Osteocyte (in vitro differentiated cells): ENCODE measurements at places on chromosomes 3 and 15. TPM values are rescaled to one million over a fixed set of nuclear protein-coding genes. Genes with fewer than 3 reads are reported as not detected.

The LRRN1 gene
- total RNA-seq, result 0.99 and 1.2 TPM in 2 replicates

The CPN2 gene
- total RNA-seq, result not detected in 2 replicates

The RGMA gene
- total RNA-seq, result 12.4 and 13.7 TPM in 2 replicates

- H3K4me3 ChIP-seq, result no peak overlapping the region
- no peaks in the 10 kb centered on the region for H3K27me3 ChIP-seq
- peaks cover 9% of the 10 kb centered on the region for H3K4me1 ChIP-seq
- H3K27ac ChIP-seq, result no peak overlapping the region
- DNase-seq, result peak; percentile 73
Observed at GRCh38 chr3:38473229-38473628, 19.5 kb downstream of the ACVR2B start.

DNA sequence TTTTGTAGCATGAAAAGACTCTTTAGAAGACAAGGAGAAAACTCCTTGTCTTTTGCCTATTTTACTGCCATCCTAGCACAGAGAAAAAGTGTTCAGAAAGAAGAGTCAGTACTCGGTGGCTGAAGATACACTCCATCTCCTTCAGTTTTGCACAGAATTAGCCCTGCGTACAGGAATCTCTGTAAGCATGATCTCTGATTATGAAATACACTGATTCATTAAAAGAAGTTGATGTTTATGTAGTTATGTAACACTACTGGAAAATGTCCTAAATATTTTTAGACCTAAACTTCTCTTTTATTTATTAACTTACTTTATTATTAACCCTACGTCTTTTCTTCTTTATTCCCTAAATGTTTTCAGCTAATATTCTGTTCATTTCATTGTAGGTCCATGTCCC is 138.4 kb downstream of the LEKR1 start:
- no peaks in the 10 kb centered on the region for H3K4me1 ChIP-seq
- H3K36me3 ChIP-seq, result no peaks in the 10 kb centered on the region
- no peaks in the 10 kb centered on the region for H3K27me3 ChIP-seq
- no peak for DNase-seq
- no peak overlapping the region for H3K4me3 ChIP-seq
- H3K27ac ChIP-seq, result no peak overlapping the region

GRCh38 chr3:37709946-37710640 is 151.6 kb upstream of the CTDSPL start:
- H3K4me1 ChIP-seq, result peaks cover 17% of the 10 kb centered on the region
- H3K4me3 ChIP-seq, result no peak overlapping the region
- H3K27me3 ChIP-seq, result peaks cover 18% of the 10 kb centered on the region
- no peak overlapping the region for H3K27ac ChIP-seq

DNA sequence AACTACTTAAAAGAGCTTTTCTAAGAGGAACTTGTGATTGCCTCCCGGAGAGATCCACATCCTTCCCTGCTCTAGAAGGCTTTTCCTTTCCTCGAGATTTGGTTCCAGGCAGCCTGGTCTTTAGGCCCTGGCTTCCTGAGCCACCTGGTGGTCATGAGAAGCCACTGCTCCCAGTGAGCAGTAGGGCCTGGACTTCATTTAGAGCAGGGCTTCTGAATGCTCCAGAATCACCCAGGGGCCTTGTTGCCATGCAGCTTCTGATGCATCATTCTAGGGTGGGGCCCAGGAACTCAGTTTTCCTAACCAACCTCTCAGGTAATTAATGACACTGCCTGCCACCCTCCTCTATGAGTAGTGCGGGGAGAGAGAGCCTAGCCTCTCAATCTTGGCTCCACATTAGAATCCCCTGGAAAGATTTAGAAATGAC is 29.6 kb downstream of the PSMD6 start:
- peaks cover 3% of the 10 kb centered on the region for H3K4me1 ChIP-seq
- no peaks in the 10 kb centered on the region for H3K27me3 ChIP-seq
- peak overlapping the region; percentile 64 for H3K27ac ChIP-seq
- H3K36me3 ChIP-seq, result peaks cover 44% of the 10 kb centered on the region

GRCh38 chr3:189985948-189986347 is 134.7 kb downstream of the P3H2 start:
- H3K4me3 ChIP-seq, result no peak overlapping the region
- peaks cover 39% of the 10 kb centered on the region for H3K36me3 ChIP-seq
- H3K27me3 ChIP-seq, result no peaks in the 10 kb centered on the region
- no peak for DNase-seq

DNA sequence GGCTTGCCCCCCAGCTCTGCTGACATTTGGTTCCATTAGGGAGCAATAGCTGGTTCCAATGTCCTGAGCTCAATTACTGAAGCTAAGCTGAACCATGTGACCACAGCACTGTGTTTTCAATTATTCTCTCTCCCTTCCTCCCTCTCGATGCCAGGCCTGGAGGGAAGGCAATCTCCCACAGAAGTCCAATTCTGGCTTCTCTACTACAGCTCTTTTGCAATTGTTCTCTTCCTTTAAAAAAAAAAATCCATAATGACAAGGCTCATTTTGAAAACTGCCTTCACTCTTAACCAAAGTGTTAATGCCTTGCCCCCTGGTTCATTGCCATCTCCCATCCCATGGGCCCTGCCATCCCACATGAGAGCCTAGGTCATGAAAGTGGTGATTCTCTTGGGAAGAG is 24.8 kb downstream of the IL16 start:
- H3K27ac ChIP-seq, result no peak overlapping the region
- peaks cover 29% of the 10 kb centered on the region for H3K27me3 ChIP-seq
- no peaks in the 10 kb centered on the region for H3K36me3 ChIP-seq
- no peak for DNase-seq
- H3K4me1 ChIP-seq, result no peaks in the 10 kb centered on the region

- no peaks in the 10 kb centered on the region for H3K27me3 ChIP-seq
- H3K4me3 ChIP-seq, result no peak overlapping the region
- no peak for DNase-seq
- H3K27ac ChIP-seq, result peak overlapping the region; percentile 21
Observed at GRCh38 chr3:170714122-170714521, 128.2 kb upstream of the SLC7A14 start.

GRCh38 chr3:170726976-170727661 is 141.2 kb upstream of the SLC7A14 start:
- H3K27me3 ChIP-seq, result no peaks in the 10 kb centered on the region
- DNase-seq, result no peak
- H3K36me3 ChIP-seq, result no peaks in the 10 kb centered on the region
- no peak overlapping the region for H3K4me3 ChIP-seq
- peaks cover 28% of the 10 kb centered on the region for H3K4me1 ChIP-seq

GRCh38 chr15:75532413-75533250 is 46.5 kb downstream of the PTPN9 start:
- peak overlapping the region; percentile 90 for H3K27ac ChIP-seq
- H3K36me3 ChIP-seq, result peaks cover 6% of the 10 kb centered on the region
- no peak for DNase-seq

DNA sequence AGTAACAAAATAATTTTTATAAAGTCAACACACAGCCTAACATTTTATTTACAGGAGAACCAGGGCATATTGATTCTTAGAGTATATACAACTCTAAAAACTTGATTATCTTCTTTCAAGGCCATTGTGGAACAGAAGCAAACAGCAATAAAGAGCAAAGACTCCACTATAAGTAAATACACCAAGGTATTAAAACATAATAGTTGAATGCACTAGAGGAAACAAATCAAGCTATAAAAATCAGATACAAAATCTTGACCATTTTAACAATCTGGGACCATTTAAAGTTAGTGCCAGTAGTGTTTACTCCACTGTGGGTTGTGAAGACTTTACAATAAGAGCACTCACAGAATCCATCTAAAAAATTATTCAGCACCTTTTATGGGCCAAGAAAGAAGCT is 323.6 kb downstream of the AGBL1 start:
- no peaks in the 10 kb centered on the region for H3K36me3 ChIP-seq
- no peak for DNase-seq
- H3K4me3 ChIP-seq, result no peak overlapping the region
- no peak overlapping the region for H3K27ac ChIP-seq
- H3K27me3 ChIP-seq, result no peaks in the 10 kb centered on the region
